ENCODE measurements at places on chromosomes 11 and 22.

DNA sequence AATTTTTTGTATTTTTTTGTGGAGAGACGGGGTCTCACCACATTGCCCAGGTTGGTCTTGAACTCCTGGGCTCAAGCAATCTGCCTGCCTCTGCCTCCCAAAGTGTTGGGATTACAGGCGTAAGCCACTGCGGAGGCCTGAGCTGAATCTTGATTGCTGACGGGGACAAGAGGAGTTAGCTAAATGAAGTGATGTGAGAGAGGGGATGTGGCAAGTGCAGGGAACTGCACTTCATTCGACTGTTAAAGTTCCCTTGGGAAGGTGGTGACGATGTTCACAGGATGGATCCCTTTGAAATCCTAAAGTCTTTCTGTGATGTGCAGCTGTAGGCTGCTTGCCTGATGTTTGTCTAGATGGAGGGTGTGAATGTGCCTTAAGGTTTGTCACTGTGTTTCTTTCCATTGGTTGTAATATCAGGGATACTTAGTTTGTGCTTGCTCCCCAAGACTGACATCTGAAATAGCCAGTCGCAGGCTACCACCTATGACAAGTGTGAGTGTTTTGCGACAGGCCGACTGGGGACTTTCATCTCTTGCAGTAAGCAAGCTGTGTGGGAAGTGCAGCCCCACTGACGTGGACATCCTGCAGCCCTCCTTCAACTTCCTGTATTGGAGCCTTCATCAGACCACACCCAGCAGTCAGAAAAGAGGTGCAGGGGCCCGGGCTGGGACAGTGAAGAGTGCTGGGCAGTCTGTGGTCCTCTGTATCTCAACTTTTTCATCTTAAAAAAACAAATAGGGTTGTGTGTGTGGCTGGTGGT, 19.6 kb upstream of the CCDC134 start:
- DNase-seq: no peak

DNA sequence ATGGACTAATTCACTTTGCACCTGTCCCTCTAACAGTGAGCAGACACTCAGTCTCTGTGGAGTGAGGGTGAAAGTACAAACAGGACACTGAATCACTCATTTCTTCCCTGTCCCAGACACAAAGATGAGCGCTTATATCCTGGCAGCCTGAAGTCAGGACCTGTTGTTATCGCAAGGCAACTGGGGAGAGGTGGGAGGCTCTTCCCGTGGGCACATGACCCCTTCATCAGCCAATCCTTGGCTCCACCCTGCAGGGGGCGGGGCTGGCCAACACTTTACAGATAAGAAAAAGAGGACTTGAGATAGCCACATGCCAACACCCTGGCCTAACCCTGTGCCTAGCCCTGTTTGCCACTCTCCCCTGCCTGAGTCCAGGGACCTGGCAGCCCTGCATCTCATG, 29.5 kb upstream of the TESMIN start:
- no peak for DNase-seq

GRCh38 chr22:32874385-32874784, 72.9 kb downstream of the TIMP3 start:
- no peak for DNase-seq

- DNase-seq: no peak
Observed at GRCh38 chr11:69299023-69299461, 5.1 kb downstream of the MYEOV start.

DNA sequence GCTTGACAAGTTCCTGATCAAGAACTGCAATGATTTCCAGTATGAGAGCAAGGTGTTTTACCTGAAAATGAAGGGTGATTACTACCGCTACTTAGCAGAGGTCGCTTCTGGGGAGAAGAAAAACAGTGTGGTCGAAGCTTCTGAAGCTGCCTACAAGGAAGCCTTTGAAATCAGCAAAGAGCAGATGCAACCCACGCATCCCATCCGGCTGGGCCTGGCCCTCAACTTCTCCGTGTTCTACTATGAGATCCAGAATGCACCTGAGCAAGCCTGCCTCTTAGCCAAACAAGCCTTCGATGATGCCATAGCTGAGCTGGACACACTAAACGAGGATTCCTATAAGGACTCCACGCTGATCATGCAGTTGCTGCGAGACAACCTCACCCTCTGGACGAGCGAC, 12.0 kb downstream of the YWHAH start:
- no peak for DNase-seq

GRCh38 chr11:43556612-43557375, 123.7 kb upstream of the HSD17B12 start:
- DNase-seq: no peak

DNA sequence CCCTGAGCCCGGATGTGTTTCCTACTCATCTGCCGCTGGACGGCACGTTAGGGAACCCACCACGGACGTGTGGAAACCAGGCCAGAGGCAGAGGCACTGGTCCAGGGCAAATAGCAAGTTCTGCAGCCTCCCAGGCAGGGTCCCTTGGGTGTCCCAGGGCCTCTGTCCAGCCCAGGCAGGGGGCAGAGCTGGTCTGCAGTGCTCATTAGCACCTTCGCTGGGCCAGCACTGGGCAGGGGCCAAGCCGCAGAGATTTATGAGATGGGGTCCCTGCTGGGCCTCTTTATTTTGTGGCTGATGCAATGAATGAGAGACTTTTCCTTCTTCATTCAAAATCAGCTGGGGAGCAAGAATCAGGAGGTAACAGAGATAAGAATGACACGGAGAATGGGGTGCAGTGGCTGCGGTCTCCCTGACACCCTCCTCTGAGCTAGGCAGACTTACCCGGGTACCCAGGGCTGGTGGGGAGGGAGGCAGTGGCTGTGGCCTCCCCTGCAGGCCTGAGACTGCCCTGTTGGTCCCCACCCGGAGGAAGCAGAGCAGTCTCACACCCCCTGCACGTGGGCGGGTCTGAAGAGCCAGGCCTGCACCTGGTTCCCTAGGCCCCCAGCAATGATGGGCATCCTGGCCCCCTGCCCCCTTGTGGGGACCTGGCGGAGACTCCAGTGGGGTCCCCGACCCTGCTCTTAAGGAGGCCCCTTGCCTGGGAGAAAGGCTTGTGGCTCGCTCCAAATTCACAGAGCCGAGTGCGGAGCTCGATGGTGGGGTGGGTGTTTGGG, 14.0 kb upstream of the PARVG start:
- no peak for DNase-seq

GRCh38 chr11:64501500-64502427, 89.3 kb upstream of the SLC22A12 start:
- no peak for DNase-seq

DNA sequence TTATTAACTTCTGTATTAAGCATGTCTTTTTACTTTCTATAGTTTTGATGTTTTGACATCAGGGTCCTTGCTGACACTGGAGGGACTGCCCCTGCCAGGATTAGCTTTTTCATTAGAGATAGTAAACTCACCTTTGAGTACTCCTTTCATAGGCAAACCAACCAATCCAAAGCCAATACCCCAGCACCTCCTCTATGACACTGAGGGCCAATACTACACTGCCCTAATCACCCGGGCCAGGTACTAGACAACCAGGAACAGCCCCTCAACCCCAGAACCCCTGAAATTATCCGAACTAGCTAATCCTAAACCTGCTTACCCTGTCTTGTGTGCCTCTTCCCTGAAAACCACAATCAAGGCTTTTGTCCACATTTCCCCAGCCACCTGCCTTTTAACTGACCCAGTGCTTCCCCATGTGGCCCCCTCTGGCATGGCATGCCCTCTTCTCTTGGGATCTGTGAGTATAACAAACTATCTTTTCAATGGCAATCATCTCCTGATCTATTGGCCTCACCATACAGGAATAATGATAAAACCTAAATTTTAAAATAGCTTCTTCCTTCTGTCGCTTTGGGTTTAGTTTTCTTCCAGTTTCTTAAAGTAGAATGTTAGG, 31.2 kb downstream of the RAB6A start:
- DNase-seq: peak; percentile 31

DNA sequence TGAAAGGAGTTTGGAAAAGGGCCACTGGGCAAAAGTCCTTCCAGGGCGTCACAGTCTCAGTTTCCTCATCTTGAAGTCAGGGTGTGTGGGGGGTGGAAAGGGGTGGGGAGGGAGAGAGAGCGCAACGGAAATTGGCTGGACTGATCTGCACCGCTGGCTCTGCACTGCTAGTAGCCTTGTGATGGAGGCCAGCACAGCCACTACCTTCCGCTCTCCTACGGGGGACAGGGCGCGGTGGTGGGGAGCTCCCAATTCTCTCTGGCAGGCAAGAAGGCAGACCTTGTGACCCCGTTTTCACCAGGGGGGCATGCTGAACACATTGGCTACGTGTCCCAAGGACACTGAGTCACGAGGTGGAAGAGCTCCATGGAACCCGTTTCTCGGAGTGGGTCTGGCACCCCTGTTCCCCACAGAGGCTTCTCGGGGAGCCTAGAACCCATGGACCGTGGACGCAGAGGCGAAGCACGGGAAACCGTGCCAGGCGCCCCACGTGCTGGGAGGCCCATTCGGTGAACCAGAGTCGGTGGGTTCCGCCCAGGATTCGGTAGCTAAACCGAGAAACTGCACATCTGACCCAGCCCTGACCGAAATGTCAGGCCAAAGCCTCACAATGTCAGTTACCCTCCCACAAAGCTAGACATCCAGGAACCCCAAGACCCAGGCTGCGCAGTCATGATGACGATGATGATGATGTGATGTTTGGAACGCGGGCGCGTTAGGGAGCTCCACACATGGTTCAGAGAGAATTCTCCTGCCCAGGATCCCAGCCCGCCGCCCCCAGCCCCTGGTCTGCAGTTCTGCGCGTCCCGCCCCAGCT, 28.3 kb upstream of the WNT11 start:
- DNase-seq: peak; percentile 74

GRCh38 chr11:87545858-87546257, 508.1 kb downstream of the TMEM135 start:
- DNase-seq: no peak

DNA sequence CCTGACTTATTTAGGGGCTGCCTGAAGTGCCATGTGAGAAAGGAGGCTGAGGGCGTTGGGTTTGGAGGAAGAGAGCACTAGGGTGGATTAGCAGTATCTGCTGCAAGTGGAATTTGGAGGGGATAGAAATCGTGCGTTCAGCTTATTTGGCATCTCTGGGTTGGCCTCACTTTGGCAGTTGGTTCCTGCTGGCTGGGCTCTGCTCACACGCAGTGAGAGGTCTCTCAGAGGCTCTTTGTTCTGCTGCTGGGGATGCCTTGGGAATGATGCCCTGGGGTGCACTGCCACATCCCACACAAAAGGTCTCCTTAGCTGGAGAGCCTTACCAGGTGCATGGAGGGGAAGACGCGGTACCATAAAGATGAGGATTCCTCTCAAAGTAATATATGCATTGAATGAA, 17.7 kb upstream of the MICAL2 start:
- peak; percentile 54 for DNase-seq

DNA sequence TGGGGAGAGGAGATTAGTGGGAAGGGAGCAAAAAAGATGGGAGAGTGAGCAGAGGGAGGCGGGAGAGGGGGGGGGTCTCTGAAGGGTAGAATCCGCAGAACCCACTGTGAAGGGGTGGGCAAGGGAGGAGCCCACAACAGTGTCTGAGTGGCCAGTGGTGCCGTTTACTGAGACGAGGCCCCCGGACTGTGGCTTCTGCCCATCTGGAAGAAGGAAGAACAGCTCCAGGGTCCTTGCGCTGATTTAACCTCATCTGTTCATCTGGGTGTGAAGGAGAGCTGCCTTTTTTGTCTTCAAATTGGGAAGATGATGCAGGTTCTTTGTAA, 45.7 kb upstream of the ANO1 start:
- DNase-seq: no peak

DNA sequence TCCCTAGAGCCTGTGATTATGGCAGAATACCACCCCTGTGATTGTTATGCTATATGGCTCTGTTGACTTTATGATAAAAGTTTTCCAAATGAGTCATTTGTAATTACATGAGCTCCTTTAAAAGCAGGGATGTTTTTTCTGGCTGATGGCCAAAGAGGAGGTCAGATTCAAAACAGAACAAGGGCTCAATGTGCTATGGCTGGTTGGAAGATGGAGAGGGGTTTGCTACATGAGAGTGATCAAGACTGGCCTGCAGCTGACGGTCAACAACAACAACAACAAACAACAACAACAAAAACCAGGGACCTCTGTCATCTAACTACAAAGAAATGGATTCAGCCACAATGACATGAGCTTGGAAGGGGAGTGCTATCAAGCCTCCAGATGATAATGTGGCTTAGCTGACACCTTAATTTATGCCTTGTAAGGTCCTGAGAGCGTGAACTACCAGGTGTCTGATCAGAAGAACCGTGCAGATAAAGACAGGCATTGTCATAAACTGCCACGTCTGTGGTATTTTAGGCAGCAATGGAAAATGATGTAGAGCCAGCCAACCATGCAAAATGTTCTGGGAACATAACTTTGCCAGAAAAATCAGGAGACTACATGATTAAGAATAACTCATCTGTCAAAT, 47.2 kb downstream of the PIWIL3 start:
- DNase-seq: no peak

DNA sequence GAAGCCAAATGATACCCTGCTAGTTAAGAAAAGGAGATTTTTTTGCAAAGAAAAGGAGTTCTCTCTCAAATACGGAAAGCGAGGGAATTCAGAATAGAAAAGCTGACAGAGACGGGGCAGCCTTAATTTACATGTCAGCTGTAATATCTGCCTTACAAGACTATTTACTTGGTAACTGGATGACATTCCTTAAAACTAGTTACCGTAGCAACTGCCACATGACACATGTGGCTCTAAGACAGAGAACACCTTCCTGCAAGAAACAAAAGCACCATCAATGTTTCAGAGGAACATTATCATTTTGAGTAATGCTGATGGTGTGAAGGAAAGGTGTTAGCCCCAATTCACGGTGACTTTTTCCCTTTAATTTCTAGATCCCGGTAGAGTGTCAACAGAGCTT, 222.1 kb downstream of the LRRC4C start:
- no peak for DNase-seq

- DNase-seq: no peak
Observed at GRCh38 chr11:71333473-71333872, 81.1 kb upstream of the SHANK2 start.

- no peak for DNase-seq
Observed at GRCh38 chr11:32940865-32941264, 48.3 kb downstream of the QSER1 start.

- DNase-seq: no peak
Observed at GRCh38 chr11:45432100-45432499, 146.0 kb upstream of the SYT13 start.

DNA sequence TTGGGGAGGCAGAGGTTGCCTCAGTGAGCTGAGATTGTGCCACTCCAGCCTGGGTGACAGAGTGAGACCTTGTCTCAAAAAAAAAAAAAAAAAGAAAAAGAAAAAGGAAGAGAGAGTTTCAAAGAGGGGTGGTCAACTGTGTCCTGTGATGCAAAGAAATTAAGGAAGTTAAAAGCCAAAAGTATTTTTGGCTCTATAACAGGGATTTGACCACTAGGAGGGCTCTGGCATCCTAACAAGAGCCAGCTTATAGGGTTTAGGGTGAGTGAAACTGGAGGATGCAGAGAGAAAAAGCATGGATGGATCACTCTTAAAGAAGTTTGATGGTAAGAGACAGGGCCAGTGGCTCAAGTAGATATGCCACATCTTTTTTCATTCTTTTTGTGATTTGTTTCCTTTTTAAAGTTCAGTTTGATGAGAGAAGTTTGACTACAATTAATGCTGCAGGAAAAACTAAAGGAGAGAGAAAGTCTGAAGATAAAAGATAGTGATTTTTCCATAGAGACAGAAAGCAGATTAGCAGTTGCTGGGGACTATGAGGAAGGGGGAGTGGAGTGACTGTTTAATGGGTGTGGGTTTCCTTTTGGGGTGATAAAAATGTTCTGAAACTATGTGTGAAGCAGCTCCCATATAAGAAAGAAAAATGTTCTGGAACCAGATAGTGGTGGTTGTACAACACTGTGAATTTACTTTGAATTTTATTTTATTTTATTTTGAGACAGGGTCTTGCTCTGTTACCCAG, 11.1 kb upstream of the MICAL2 start:
- DNase-seq: no peak
